Stimulated activated CD4-positive, alpha-beta T cell treated with anti-CD3 and anti-CD28 coated beads, TNF-alpha, amount 100 ng/mL, for 48 hours (primary cell): ENCODE measurements at places on chromosomes 7 and 10.

GRCh38 chr10:114437473-114438292 lies 33.4 kb upstream of the AFAP1L2 start:
- DNase-seq: no peak

- no peak for DNase-seq
Measured at GRCh38 chr10:33321516-33321915, 13.0 kb downstream of the NRP1 start.

DNA sequence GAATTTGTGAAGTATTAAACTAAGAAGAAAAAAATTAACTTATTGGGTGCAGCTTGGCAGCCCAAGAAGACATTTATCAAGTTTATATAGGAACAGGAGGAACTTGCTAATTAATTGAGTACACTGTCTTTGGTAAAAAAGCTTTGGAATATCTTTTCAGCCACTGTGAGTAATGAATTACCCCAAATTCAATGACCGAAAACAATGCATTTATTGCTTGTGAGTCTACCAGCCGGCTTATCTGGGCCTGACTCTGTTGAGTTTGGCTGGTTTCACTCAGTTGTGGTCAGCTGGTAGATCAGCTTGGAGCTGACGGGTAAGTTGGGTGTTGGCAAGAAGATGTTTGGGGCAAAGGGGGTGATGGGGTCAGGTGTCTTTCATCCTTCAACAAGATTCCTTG lies 11.6 kb downstream of the GNG11 start:
- no peak for DNase-seq

- DNase-seq: no peak
Measured at GRCh38 chr10:48574322-48574796, 30.5 kb downstream of the ARHGAP22 start.

DNA sequence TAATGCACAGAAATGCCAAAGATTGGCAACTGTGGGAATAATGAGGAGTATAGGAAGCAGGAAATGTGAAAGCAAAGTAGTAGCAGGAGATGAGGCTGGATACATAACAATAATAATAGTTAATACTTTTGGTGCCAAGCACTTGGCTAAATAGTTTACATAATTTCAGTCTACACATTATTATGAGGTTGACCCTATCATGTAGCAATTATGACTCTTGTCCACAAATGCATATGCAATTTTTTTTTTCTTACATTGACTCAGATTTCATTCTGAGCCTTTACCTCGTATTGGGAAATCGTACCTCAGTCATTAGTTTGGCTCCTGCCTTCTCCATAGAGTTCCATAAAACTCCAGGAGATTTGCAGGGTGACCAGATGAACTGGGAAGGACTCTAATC lies 219.9 kb downstream of the SUGCT start:
- no peak for DNase-seq

DNA sequence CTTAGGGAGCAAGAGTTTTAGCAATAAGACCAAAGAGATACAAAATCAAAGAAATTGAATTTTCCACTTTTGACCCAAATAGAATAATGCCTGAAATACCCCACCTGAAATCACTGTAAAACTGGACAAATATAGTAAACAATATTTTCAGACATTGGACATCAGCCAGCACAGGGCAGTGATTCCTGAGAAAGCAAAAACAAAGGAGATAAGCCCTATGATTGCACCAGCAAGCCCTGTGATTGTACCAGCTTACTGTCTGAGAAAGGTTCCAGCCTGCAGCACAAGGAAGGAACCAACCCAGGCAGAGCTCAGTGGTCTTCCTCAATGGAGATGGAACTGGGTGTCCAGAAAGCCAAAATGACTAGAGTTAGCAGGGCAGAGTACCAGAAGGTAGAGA lies 10.3 kb downstream of the TMEM106B start:
- no peak for DNase-seq

DNA sequence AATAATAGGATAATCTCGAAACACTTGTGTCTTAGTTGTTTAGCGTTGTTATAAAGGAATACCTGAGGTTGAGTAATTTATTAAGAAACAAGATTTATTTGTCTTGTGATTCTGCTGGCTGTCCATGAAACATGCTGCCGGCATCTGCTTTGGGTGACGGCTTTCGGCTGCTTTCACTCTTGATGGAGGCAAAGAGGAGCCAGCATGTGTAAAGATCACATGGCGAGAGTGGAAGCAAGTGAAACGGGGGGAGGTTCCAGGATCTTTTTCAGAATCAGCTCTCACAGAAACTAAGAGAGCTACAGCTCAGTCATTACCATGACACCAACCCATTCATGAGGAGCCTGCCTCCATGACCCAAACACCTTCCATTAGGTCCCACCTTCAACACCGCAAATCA lies 402.8 kb downstream of the CDC14C start:
- no peak for DNase-seq
